ENCODE measurements at places on chromosomes 5 and 9.

- no peak for DNase-seq
Observed at GRCh38 chr5:14166437-14166836, 23.3 kb downstream of the TRIO start.

- DNase-seq = no peak
Observed at GRCh38 chr9:113712053-113712452, 164.1 kb upstream of the ZNF618 start.

DNA sequence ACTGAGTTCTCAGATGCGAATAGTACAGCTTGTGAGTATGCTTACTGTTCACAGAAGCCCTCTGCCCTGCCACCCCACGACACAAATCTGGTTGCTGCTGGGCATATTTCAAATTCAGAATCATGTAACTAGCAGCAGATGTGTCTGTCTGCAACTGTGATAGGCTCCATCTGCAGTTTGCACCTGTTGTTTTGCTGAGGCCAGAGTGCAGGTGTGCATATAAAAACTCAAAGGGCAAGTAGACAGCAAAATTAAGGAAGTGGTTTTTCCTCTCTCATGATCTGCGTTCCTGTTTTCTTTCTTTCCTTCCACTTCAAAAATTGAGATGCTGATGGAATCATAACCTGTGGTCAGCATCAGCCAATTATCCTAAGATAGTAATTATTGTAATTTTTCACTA, 1000.5 kb downstream of the PTPRD start:
- no peak for DNase-seq

GRCh38 chr9:87657190-87657589, 68.7 kb upstream of the CTSL start:
- no peak for DNase-seq

- DNase-seq = no peak
Observed at GRCh38 chr9:107684224-107684623, 194.7 kb upstream of the KLF4 start.

DNA sequence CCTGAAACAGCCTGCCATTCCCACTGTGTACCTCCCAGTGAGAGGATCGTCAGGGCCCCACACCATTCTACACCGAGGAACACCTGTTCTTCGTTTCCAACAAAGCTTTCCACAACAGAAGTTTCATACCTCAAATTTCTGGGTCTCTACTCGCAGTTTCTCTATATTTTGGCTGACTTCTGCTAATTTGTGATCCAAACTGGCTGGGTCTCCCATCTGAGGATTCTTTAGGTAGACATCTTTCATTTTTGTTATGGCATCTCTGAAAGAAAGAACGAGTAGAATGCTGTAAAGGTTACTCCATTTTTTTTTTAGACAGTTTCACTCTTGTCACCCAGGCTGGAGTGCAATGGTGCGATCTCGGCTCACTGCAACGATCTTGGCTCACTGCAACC, 67.5 kb downstream of the USP20 start:
- no peak for DNase-seq

- no peak for DNase-seq
Observed at GRCh38 chr5:151580239-151580638, 10.9 kb downstream of the FAT2 start.

DNA sequence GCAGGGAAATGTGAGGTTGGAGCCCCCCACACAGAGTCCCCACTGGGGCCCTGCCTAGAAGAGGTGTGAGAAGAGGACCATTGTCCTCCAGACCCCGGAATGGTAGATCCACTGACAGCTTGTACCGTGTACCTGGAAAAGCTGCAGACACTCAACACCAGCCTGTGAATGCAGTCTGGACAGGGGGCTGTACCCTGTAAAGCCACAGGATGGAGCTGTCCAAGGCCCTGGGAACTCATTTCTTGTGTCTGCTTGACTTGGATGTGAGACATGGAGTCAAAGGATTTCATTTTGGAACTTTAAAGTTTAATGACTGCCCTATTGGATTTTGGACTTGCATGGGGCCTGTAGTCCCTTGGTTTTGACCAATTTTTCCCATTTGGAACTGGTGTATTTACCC, 535.0 kb upstream of the MEF2C start:
- no peak for DNase-seq

GRCh38 chr9:126472948-126473298, 140.8 kb upstream of the LMX1B start:
- DNase-seq = no peak

GRCh38 chr5:73786043-73786831, 160.2 kb downstream of the ARHGEF28 start:
- no peak for DNase-seq

DNA sequence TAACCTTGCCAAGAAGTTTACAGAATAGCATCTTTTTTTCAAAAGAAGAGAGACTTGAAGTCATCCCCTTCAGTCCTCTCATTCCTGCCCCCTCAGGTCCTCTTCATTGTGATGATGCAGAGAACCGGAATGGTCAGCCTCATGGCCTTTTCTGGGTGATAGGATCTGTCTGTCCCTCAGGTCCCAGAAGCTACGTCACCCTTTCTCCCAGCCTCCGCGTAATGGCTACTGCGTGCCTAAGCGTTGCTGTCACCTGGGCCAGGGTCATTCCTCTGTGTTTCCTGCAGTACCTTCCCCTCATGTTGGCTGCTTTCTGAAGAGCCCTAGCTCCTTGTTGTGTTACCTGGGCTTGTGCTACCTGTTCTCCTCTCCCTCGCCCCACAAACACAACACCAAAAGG, 4.7 kb downstream of the PIK3R1 start:
- DNase-seq = no peak

GRCh38 chr5:176161431-176161830, 76.8 kb upstream of the SIMC1 start:
- DNase-seq = no peak

GRCh38 chr9:133449760-133450159, 10.0 kb upstream of the CACFD1 start:
- DNase-seq = no peak

Data from CMK (cell line).